ENCODE measurements at places on chromosomes 16 and 17.

GRCh38 chr17:10435096-10435495, 13.3 kb upstream of the MYH8 start:
- DNase-seq, result no peak

DNA sequence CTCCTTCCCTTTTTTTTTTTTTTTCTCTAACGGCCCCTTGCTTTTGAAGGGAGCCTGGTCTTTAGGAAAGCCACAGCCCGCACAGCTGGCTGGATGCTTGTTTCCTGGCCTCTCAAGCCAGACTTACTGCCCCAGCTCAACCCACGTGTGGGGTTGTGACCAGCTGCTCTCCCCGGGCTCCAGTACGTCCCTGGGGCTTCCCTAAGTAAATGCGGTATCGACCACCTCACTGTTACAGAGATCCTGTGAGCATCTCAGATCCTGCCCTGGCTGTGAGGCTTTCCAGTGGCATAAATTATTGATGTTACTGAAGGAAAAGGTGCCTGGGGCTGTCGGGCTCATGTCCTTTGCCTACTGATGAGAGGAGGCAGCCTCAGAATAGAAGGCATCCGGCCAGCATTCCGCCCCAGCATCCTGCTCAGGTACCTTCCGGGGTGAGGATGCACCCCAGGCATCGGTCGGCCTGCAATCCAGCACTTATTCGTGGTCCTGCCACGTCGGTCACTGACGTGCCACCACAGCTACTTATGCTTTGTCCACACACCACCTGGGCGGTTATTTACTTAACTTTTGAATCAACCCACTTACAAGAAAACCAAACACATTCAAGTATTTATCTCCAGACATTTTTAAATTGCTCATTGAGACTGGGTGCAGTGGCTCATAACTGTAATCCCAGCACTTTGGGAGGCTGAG, 9.6 kb downstream of the GPRC5B start:
- no peak for DNase-seq

DNA sequence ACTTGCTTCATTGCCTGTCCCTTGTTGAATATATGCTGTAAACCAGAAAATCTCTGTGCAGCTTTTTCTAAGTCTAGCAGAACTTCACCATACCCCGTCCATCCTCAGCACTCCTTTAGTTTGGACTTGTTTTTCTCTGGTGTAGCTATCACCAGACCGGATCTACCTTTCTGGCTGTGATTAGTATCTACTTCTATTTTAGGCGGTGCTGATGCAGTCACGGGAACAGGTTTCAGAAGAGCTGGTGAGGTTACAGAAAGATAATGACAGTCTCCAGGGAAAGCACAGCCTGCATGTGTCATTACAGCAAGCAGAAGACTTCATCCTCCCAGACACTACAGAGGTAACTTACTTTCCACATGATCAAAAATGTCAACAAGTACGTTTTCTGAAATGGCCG, 46.4 kb downstream of the NUP88 start:
- no peak for DNase-seq

- peak; percentile 62 for DNase-seq
Observed at GRCh38 chr17:44010966-44011647, 3.7 kb downstream of the TMEM101 start.

DNA sequence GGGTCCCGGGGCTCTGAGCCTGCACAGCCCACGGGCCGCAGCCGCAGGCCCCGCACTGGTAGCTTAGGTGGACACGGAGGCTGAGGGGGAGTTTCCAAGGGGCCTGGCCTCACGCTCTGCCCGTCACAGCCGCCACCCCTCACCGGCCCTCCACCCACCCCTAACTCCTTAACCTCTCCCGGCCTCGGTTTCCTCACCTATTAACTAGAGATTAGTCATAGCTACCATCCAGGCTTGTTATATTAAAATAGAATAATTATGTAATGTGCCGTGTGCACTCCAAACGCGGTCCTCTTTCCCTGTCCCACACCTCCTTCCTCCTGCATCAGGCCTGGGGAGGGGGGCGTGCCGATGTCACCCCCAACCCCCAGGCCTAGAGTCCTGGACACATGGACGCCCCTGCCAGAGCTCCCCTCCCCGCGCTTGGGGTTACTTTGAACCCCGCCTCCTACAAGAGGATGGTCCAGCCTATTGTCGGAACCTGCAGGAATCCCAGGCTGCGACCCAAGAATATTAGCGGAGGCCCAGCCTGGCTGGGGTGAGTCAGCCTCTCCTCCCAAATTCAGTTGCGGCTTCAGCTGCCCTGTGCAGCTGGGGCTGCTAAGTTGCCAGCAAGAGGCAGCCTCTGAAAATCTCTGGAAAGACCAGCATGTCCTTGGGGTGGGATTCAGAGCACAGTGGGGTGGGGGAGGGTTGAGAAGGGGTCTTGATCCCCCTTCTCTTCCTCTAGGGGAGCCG, 17.3 kb downstream of the SOCS3 start:
- peak; percentile 90 for DNase-seq

DNA sequence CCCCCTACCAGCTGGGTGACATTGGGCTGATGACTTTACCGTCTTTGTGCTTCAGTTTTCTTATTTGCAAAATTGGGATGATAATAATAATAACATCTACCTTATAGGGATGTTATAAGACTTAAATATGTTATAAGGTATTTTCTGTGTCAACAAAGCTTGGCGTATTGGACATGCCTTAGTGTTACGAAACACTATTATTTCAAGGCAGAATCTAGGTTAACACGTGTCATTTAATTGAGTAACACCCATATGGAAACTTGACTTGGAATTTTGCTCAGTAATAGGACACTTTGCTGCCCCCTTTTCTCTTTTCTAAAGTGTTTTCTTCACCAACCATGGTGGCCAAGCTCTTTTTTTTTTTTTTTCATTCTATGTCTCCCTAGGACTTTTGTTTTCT, 294.2 kb upstream of the SALL1 start:
- no peak for DNase-seq

DNA sequence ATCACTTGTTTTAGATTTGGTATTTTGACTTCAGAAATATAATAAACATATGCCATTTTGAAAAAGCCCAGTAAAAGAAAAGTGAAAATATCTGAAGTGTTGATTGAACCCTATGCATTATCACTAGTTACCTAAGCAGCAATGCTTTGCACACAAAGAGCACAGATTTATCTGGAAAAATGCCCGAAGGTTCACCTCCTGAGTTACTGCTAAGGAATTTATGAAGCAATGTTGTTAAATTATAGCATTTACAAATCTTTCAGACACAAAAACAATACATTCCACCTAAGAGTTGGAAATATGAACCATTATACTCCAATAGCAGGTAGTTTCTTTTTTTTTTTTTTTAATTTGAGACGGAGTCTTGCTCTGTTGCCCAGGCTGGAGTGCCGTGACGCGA, 38.9 kb upstream of the GHDC start:
- no peak for DNase-seq

DNA sequence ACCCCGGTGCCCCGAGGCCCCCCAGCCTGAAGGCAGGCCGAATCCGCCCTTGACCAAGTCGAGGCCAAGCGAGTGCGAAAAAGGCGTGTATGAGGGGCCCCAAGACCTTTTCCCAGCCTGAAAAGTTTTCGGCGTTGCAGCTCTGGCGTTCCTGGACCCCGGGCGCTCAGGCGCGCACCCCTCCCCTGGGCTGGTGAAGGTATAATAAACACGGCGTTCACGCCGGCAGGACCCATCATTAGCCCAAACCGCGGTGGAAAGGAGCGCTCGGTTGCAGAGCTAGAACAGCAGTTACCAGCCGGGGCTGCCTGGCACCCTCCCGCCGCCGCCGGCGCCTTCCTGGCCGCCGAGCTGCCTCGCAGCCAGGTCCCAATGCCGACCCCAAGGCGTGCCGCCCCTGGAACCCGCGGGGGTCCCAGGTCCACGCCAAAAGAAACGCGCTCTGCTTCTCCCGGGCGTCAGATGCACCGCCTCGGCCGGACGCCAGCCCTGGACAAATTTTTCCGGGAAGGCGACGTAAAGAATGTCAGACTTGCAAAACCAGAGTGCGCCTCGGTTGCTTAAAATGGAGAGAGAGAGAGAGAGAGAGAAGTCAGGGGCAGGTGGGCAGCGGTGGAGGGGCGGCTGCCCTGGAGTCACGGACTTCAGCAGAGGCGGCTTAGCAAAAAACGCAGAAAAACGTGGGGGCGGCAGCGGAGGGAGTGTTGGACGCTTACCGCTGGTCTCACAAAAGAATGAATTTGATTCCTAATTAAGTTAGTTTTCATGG, 11.5 kb upstream of the FOXF1 start:
- peak; percentile 57 for DNase-seq

GRCh38 chr17:57761887-57762286, 16.8 kb upstream of the CCDC182 start:
- no peak for DNase-seq

GRCh38 chr16:77059446-77059845, 131.5 kb upstream of the MON1B start:
- peak; percentile 42 for DNase-seq

DNA sequence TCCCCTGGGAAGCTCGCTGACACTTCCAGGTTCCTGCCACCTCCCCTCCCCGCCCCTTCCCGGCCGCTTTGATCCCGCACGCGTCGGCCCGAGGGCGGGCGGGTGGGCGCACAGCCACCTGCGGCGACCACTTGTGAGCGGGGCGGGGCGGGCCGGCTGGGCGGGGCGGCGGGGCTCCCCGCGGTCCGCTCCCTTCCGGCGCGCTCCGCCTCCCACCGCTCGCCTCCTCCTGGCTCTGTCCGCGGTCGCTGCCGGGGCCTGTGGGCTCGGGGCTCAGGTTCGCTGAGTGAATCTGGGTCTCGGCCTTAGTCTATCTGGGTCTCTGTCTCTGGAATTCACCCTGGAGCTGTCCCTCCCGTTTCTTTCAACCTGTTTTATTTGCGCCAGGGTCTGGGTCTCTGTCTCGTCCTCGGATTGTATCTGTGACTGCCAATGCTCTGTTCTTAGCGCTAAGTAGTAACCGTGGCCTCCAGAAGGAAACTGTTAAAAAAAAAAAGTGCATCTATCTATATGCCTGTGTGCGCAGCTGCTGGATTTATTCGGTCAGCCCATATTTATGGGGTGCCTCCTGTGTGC, 2.7 kb upstream of the HES7 start:
- DNase-seq, result peak; percentile 71

DNA sequence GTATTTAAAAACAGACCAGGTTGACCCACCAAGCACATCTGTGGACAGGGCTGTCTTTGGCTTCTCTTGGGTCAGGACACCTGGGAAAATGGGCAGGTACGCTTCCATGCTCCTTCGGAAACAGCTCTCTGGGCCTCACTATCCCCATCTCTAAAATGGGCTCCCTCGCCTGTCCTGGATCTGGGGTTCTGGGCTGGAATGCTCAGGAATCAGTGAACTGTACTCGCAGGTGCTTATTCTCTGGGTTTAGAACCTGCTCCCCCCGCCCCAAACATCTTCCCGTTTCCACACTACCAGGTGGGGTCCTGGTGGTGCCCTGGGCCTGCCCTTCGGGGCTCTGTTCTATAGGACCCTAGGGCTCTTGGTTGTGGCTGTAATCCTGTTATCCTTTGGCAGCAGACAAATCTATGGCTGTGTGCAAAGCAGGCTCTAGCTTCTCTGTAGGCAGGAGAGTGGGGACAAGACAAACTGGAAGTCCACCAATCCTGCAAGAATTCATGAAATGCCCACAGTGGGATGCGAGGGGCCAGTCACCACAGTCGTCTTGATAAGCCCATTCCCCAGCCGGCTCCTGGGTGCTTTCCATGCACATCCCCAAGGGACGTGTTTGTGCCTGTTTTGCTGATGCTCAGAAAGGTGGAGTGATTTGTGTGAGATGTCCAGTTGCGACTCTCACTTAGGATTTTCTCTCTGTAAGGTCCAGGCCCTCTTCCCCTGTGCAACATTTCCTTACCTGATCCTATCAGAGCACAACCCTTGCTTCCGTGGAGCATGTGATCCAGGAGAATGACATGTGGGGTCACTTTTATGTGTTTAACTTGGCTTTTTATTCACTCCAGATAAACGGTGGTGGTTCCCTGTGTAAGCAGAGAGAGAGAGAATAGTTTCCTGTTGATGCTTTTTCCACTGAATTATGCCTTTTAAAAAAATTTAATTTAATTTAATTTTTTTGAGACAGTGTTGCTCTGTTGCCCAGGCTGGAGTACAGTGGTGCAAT, 37.2 kb downstream of the HAPSTR1 start:
- no peak for DNase-seq

- DNase-seq, result no peak
Observed at GRCh38 chr16:82037666-82038065, 2.6 kb downstream of the HSD17B2 start.

DNA sequence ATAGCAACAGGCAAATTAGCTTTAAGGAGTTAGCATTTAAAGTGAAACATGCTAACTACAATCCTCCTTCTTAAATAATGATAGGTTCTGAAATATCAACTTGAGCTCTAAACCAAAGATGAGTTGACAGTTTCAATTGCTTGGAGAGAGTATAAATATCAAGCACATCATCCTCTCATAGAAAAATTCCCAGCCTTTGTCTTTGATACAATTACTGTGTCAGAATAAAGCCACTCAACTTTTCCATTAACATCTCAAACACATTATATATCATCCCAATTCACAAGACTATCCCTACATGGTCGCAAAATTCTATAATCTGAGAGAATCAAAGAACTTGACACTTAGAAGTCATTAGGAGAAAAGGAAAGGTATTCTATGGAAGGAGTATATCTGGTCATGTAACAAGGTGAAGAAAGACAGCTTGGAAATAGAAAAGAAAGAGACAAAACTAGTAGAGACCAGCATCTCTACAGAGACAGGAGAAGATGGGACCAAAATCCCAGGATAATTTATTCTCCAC, 189.8 kb downstream of the CEP112 start:
- no peak for DNase-seq

- DNase-seq, result no peak
Observed at GRCh38 chr16:70803319-70803718, 2.4 kb upstream of the VAC14 start.

DNA sequence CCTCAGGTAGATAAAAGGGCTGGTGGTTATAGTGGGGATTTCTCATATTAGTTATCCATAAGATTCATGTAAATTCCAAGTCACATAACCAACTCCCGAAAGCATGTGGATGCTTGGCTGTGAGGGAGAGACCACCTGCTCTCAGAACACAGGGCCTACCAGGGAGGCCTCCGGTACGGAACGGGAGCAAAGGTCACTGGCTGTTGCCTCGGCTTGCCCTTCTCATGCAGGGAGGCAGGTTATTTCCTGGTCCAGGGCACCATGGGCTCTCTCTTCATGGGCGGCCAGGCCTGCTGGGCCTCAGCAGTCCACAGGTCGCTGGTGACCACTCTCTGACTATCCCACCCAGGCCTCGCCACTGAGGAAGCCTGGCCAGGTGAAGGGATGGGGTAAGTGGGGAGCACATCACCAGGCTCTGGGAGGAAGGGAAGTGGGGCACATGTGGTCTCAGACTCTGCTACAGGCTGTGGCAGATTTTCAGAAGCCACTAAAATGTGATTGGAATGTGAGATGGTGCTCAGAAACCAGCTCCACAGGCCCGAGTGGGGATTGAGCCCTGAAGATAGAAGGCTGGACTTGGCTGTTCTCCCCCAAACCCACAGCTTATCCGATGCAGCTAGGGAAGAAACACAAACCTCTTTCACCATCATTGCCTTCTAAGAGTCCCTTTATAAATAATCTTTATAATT, 45.4 kb downstream of the HNF1B start:
- no peak for DNase-seq

- no peak for DNase-seq
Observed at GRCh38 chr16:62216837-62217236, 180.6 kb upstream of the CDH8 start.

GRCh38 chr17:40952661-40953060, 14.1 kb downstream of the KRT39 start:
- DNase-seq, result no peak

GRCh38 chr17:9700754-9701476, 55.6 kb downstream of the USP43 start:
- DNase-seq, result no peak

GRCh38 chr16:74521691-74522090, 85.2 kb downstream of the GLG1 start:
- DNase-seq, result no peak

Data from left hindlimb (tissue), 1 donor.